ENCODE measurements at places on chromosomes 7 and 10. TPM values are rescaled to one million over a fixed set of nuclear protein-coding genes. Genes with fewer than 3 reads are reported as not detected.
A peak's percentile ranks its signal among the peaks of the same experiment; 100 is the strongest.

The UNCX gene
- not detected for total RNA-seq

- DNase-seq, result no peak
Observed at GRCh38 chr7:151631570-151631952, 111.9 kb upstream of the RHEB start.

- DNase-seq, result peak; percentile 9
Observed at GRCh38 chr10:34808801-34809745, 6.0 kb downstream of the PARD3 start.

The AKR1C2 gene
- 10.6 TPM for total RNA-seq

DNA sequence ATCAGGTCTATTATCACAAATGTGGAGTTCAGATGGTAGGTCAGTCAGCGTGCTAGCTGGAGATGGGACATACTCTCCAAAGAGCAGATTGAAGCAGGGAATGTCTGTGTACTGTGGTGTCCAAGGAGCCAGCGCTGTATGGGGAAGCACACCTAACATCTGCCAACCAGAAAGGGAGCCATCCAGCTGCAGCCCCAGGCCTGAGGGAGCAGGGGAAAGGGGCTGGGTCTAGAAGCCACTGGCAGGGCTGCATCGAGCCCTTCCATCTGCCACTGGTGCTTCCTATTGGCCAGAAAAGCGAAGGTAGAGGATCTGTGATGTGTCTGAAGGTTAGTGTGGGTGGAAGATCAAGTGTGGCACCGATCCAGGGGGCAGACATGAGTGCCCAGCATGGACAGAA lies 8.0 kb upstream of the RAMP3 start:
- DNase-seq, result no peak

DNA sequence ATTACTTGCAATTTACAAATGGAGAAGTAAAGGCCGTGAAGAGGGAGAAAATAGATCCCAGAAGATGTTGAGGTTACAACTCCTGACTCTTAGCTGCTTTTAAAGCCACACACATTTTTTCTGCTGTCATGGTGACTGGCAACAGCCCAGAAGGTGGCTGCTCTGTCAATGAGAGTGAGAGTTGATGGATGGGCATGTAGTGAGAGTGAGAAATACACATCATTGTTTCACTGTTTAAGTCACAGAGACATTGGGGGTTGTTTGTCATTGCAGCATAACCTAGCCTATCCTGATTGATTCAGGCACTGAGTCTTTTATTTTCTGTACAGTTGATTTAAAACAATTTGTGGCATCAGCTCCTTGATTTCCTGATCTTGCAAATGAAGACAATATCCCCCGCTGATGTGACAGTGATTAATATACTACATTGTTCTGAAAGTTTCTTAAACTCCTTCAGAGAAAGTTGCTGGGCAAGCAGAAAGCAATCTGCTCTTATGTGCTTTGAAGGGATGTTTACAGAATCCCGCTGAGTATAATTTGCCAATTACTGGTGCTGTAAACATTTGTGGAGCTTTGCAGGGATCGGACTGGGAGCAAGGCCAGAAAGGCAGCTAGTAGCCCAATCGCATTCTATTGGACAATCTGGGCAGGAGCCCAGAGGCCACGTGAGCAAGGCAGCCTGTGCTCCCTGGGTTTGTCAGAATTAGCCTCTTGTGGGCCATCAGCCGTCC lies 229.6 kb downstream of the PRPF18 start:
- DNase-seq, result no peak

The TRPV5 gene
- total RNA-seq, result not detected

- DNase-seq, result no peak
Observed at GRCh38 chr10:78316451-78316931, 282.8 kb downstream of the RPS24 start.

DNA sequence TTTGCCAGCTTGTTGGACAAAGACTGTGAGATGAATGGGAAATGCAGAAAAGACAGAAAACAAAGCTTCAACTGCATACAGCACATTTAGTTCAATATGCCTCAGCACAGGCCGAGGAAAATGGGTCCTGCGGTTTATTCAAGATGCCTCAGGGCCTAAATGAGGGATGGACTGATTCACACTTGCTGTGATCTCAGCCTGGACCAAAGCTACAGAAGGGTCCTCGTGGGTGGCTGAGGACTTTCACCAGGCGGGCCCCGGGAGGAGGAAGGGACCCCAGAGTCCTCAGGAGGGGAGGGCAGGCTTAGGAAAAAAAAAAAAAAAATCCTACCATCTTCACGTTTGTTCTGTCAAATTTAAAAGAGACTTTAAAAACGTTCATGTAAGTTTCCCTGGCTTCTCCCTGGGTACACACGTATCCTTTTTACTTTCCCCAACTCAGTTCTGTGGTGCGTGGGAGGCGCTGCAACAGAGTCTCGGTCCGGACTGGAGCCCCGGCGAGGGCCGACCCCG lies 624 bp upstream of the ZNF783 start:
- no peak for DNase-seq

DNA sequence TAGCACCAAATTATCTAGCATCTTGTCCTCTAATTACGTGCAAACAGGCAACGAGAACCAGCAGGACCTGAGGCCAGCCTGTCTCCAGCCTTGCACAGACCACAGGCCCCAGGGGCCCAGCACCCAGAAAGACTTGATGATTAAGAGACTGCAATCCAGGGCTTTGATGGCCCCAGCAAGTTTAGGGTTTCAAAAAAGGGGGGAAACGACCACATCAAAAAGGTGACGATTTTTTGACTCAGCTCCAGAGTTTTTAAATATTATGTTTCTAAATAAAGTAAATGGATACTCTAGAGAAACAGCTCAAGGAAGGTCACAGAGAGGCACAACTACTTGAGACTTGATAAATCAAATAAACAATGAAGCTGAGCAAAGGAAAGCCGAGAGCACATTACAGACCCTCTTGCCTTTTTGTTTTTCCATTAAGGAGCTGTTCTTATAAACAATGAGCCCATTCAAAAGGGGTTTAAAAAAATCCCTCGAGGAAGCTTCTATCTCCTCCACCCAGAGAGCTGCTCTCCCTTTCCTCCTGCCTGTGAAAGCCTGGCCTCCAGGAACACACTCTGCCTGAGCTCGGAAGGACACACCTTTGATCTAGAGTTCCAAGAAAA lies 44.1 kb downstream of the GLI3 start:
- DNase-seq, result no peak

The ADRA2A gene
- 5.4 TPM for total RNA-seq

- DNase-seq, result no peak
Observed at GRCh38 chr7:29292886-29293658, 98.5 kb downstream of the CHN2 start.

DNA sequence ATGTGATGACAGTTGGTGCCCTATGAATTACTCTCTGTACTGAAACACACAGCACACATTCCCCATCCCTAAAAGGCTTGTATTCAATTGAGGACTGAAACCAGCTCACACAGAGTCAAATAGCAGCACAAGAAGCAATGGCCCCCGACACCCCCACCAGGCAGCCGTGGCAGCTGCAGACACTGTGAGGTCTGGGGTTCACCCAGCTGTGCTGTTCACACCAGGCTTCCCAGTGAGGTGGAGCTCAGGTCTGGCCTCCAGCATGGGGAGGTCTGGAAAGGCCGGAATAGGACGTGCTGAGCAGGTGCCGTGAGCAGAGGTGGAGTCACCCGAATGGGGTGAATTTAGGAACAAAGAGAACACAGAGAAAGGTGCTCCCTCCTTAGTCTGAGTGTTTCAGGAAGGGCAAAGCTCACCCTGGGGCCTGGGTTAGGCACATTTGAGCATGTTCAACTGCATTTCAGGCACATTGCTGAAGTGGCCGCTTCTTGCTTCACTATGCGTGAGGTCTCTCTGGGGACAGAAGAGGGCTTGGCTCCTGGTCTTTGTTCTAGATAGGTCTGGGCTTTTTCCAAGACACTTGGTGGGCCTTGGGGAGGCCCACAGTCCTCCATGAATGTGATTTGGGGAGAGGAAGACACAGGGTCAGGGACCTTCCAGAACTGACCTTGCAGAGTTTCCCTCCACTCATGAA lies 41.1 kb downstream of the C10orf120 start:
- no peak for DNase-seq

The CCDC136 gene
- total RNA-seq, result 2.2 TPM

The NDUFA5 gene
- total RNA-seq, result 69.8 TPM

GRCh38 chr10:63772491-63772890 lies 251.3 kb downstream of the REEP3 start:
- DNase-seq, result no peak

The PTEN gene
- 44.6 TPM for total RNA-seq

- no peak for DNase-seq
Observed at GRCh38 chr7:56079450-56080185, 13.1 kb downstream of the PHKG1 start.

The VOPP1 gene
- total RNA-seq, result 106 TPM

DNA sequence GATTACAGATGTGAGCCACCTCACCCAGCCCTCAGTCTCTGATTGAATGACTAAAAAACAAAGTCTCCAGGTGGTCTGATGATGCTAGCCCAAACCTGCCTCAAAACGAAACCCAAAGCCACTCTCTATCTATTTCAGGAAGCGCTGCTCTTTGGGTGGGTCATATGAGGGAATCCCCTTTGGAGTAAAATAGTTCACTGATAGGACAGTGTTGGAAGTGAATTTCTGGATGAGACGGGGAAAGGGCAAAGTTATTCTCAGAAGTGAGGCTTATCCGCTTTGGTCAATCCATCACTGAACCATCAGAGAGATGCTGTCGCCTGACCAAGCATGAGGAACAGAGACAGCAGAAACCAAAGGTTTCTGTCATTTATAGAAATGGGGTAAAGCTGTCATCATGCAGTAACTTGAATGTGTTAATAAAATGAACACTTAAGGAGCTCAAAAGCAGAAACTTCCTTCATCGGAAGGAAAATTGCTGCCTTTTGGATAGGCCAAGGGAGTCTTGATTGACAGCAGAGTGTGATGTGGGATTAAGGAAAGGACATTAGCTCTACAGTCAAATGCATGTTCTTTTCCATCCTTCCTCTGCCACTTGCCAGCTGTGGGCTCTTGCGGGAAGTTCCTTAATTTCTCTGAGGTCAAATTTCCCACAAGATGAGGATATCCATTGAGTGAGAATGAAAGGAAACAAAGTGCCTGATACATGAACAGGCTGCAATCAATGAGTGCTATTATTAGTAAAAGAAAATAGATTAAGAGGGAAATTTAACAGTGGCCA lies 64.9 kb upstream of the C1QL3 start:
- DNase-seq, result no peak

- no peak for DNase-seq
Observed at GRCh38 chr10:17171141-17171641, 30.3 kb downstream of the TRDMT1 start.

- no peak for DNase-seq
Observed at GRCh38 chr10:124097883-124098282, 4.5 kb upstream of the CHST15 start.

GRCh38 chr10:124640538-124641231 lies 103.5 kb downstream of the FAM53B start:
- DNase-seq, result no peak

GRCh38 chr10:8401531-8401930 lies 347.0 kb downstream of the GATA3 start:
- DNase-seq, result no peak

- no peak for DNase-seq
Observed at GRCh38 chr10:48504141-48504885, 100.6 kb downstream of the ARHGAP22 start.

DNA sequence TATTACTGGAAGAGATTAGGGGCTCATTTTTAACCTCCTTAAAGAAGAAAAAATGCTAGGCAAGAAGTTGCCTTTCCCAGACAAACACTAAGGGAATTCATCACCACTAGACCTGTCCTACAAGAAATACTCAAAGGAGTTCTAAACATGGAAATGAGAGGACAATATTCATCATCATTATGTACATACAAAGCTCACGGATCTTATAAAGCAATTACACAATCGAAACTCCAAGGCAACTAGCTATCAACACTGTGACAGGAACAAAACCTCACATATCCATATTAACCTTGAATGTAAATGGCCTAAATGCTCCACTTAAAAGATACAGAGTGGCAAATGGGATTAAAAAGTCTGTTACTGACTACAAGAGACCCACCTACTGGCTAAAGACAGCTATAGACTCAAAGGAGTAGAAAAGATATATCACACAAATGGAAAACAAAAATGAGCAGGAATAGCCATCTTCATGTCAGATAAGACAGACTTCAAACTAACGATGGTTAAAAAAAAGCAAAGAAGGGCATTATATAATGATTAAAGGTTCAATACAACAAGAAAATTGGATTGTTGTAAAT lies 246.6 kb downstream of the ADRA2A start:
- DNase-seq, result no peak

DNA sequence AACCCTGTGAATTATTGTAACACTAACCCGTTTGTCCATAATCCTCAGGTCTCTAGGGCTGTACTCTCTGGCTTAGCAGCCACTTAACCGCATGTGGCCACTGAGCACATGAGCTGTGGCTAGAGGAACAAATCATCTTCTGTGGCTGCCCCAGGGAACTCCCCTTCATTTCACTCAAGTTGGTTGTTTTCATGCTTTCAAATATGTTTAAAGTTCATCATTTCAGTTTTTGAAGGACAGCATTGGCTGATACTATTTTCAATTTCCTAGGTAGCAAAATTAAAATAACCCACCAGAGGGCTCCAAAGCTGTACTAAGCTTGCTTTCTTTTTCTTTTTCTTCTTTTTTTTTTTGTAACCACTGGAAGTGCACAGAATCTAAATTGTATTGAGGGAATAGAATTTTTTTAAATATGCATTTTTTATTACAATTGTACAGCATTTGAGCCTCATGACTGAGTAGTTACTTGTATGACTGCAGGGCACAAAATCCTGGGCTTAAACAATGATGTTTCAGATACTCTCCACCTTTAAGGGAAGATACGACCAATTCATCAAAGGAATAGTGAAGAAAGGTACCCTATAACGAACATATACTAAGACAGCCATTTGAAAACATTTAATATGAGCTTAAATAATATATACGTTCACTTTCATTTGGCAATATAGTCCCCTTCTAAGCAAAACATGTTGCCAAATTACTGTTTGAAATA lies 38.6 kb downstream of the MRC1 start:
- DNase-seq, result no peak

- DNase-seq, result no peak
Observed at GRCh38 chr7:139871820-139872219, 42.8 kb downstream of the TBXAS1 start.
